Mucosa of descending colon (tissue), 3 donors: ENCODE measurements at places on chromosomes 6 and 20. TPM values are rescaled to one million over a fixed set of nuclear protein-coding genes. Genes with fewer than 3 reads are reported as not detected.

- DNase-seq, result no peak
Observed at GRCh38 chr6:31243508-31243907, 28.4 kb downstream of the HLA-C start.

DNA sequence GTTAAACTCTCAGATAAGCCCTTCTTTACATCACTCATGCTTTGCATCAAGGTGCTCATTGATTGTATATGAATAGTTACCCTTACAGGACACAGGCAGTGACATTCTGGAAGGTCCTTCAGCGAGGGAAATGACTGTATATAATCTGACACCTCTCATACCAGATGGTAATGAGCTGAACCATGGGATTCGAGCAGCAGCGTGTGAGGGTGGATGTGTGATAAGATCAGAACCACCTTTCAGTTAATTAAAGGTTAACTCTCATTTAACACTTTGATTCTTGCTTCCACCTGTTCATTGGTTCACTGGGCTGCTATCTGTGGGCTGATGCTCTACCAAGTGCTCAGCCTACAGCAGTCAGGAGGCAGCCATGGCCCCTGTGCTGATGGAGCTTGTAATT is 24.2 kb downstream of the NEDD9 start:
- no peak for DNase-seq

The UBD gene
- not detected for total RNA-seq

GRCh38 chr6:87645080-87645479 is 55.1 kb downstream of the ORC3 start:
- DNase-seq, result no peak

GRCh38 chr6:21955053-21955595 is 341.7 kb downstream of the PRL start:
- DNase-seq, result no peak

The PRND gene
- 0.22 TPM for total RNA-seq

DNA sequence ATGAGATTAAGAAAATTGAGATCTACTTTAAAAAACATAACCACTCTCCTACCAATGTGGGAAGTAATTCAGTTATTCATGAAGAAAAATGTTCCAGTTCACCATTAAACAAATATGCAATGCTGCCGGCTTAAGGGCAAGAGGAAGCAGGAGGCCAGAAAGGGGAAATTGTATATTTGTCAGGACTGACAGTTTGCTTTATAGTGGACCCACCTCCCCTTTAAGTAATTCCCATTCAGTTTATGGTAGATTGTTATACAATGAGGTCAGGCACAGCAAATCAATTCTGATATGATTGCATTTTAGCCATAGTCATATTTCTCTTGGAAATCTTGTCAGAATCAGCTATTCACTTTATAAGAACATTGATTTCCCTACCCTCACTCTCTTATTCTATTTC is 547.8 kb downstream of the FRK start:
- DNase-seq, result no peak

The HDGFL1 gene
- total RNA-seq, result not detected

- no peak for DNase-seq
Observed at GRCh38 chr6:26428206-26428605, 12.1 kb upstream of the BTN3A3 start.

DNA sequence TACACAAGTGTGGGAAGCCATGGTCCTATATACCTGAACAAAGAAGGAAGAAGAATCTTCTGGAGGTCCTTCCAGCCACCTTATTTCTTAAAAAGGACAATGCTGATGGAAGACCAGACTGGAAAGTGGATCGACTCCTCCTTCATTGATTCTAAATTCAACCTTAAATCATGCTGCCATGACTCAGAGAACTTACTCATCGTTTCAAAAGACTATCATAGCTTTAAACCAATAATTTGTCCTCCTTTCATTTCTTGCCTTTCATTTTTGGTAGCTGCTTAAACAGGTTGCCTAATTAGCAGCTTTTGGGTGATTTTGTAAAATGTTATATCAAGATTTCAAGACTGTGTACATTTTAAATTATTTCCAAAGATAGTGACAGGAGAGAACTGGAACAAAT is 60.8 kb downstream of the RTN4IP1 start:
- DNase-seq, result no peak

GRCh38 chr6:39416728-39417127 is 94.2 kb upstream of the KCNK16 start:
- no peak for DNase-seq

DNA sequence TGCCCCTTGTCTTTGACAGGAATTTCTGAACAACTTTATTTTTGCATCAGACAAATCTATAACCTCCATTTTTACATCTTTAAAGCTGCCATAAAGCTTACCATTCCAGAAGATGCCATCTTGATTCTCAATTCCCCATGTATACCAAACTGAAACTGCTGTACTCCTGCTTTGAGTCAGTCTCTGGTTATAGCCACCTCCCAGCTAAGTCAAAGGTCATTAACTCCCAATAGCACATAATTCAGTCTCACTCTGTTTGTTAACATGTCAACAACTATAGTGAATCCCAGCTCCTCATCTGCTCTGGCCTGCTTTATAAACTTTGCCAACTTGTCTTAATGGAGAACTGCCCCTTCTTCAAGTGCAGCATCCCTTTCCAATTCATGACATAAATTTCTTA is 343.6 kb downstream of the FRK start:
- no peak for DNase-seq
